ENCODE measurements at places on chromosomes 2 and 18.

DNA sequence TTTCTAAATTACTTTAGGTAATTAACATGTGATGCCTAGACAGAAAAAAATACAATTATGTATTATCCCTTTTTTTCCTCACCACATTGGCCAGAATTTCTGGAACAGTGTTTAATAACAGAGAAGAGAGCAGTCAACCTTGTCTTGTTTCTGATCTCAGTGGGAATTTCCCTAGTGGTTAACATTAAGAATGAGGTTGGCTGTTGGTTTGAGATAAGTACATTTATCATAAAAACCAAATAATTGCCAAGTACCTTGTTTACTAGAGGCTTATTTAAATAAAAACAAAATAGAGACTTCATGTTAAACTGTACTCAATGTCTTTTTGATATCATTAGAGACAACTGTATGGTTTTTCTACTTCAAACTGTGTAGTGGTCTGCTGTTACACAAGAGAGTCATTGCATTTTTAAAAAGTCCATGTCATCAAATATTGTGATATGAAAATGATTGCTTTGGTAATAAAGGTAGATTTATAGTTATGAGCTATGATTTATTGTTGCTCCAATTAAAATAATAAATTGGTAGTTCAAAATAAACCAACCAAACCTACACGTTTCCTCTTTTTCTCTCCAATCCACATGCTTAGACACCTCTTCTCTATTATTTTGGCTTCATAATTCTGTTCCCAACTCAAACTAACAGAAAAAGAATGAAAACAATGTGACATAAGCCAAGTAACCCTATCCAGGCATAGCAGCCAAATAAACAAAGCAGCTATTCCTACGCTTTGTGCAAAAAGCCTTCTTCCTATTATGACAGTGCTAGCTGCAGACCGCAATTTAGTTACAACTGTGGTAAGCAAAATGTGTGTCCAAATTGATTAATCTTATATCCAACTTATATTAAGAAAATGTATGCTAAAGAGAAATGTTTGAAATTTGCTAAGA lies 20.9 kb upstream of the TANK start:
- peak; percentile 74 for DNase-seq

DNA sequence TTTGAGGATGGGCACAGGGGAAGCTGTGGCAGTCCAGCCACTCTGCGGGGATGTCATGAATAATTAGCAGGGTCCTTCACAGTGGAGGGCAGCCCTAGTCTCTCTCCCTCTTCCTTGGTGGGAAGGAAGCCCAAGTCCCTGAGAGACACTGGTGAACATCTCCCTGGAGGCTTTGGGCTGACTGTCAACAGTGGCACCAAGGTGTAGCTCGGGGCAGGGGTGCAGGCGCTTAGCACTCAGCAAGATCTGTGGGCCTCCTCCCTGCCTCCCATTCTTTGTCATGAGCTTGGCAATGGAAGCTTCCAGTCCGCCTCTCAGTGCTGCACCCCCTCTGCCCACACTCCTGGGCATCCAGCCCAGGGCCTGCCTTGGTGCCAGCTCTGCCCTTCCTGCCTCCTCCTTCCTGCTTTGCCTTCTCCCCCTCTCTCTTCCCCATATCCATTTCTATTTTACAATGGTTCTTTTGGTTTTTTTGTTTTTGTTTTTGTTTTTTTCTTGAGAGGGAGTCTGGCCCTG lies 59.4 kb downstream of the STEAP3 start:
- DNase-seq: no peak

DNA sequence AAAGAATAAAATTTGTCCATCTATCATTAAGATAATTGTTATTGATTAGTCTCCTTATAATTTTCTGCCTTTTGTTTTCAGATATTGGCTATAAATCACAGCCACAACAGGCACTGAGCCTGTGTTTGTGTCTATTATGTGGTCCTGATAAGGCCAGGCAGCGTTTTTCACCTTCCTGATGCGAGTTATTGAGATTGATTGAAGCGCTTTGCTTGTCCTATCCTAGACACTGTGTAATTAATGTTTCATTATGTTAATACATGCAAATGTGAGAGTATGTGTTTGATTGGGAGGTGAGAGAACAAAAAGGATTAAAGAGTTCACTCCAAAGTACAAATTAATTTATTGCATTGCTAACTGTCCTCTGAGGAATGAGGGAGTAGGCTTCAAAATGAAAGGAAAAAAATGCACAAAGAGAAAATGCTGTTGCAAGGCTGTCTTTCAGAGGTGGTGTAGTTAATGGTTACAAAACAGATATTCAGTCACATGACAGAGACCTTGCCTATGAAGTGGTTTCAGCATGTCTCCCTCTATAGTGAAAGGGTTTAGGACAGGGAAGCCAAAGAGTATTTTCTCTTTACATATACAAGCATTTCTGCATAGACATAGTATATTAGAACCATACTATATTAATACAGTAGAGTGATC lies 391.1 kb downstream of the DCC start:
- no peak for DNase-seq

DNA sequence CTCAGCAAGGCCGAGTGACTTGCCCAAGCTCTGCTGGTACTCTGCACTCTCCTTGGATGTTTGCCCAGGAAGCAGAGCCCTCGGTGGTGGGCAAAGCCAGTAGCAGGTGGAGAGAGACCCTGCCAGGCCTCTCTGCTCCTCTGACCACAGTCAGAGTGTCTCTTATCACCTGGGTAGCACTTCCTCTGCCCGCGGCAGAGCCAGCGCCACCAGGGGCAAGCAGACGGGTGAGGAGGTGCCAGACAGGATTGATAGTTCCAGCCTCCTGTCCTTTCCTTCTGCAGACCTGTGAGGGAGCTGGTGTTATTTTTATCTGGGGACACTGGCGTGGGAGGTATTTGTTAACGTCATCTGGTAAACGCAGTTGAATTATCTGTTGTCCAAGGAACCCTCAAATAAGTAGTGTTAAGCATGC lies 152.9 kb downstream of the SMAD7 start:
- peak; percentile 30 for DNase-seq

- no peak for DNase-seq
These were observed 60.4 kb downstream of the RHOB start for GRCh38 chr2:20507166-20507692.

- DNase-seq: no peak
These were observed 237.4 kb downstream of the LPIN1 start for GRCh38 chr2:11983870-11984269.

DNA sequence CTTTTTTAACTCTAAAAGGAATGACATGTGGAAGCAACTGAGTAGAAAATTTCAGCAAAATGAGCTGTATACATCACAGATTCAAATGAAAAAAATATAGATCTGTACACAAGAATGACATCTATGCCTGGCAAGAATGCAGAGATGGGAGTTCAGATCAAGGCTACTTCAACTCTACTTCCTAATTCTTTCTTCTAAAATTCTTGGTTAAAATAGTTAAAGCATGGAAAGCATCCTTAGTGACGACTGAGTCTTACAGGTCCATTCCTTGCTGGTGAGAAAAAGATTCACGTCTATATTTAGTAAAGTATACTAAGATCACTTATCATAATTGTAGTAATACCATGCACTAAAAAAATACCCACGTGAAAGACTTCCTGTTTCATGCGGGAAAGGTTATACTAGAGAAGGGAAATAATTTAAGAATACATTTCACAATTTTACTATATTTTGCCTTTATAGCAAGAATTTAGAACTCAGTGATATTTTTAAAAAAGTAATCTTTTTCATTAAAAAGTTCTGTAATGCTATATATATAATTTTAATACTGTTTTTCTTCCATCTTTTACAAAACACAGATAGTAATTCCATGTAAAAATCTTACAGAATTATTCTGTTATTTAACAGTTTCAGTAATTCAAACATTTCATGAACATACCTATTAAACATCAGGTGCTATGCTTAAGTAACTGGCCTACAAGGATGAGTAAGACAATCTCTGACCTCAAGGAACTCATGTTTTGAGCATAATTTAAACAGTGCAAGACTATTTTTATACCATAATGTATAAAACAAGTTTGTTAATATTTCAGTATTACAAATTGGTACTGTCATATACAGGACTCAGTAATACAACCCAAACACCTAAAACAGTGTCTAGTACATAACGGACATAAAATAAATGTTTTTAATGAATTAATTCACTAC lies 159.6 kb downstream of the BAZ2B start:
- DNase-seq: no peak

DNA sequence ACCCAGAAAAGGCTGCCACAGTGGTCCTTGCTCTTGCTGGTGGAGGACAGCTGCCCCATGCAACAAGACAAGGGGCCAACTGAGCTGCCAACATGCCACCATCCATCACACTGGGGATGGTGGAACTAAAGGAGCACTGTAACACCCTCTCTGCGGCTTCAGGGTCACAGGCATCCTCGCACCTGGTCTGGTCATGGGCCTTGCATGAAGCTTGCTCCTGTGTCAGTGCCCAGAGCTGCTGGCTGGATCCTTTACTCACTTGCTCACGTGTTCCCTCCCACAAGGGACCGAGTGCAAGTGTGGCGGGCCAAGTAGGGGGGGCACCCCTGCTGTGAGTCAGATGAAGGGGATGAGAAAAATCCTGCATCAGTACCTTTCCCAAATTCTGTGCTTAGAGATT lies 972.3 kb upstream of the DDX18 start:
- DNase-seq: no peak

DNA sequence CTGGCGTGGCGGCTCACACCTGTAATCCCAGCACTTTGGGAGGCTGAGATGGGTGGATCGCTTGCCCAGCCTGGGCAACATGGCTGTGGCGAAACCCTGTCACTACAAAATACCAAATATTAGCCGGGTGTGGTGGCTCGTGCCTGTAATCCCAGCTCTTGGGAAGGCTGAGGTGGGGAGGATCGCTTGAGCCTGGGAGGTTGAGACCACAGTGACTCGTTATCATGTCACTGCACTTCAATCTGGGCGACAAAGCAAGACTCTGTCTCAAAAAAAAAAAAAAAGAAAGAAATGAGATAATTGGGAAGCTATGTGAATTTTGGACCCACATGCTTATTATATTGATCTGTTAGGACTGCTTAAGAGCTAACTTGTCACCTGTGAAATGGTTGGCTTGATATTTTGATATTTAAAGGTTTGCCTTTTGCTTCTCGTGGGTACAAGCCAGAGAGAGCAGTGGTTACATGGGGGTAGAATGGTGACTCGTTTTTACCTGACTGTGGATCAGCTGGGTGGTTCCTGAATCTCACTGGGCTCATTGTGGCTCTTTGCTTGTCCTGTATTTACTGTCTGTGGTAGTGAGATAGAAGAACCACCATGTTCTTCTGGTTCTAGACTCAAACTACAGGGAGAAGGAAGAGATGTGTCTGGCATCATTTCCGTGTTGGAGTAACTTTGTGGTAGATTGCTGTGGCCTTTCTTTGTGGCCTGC lies 28.9 kb downstream of the ZNF532 start:
- DNase-seq: no peak

GRCh38 chr18:36314098-36314497 lies 16.6 kb downstream of the FHOD3 start:
- DNase-seq: no peak

DNA sequence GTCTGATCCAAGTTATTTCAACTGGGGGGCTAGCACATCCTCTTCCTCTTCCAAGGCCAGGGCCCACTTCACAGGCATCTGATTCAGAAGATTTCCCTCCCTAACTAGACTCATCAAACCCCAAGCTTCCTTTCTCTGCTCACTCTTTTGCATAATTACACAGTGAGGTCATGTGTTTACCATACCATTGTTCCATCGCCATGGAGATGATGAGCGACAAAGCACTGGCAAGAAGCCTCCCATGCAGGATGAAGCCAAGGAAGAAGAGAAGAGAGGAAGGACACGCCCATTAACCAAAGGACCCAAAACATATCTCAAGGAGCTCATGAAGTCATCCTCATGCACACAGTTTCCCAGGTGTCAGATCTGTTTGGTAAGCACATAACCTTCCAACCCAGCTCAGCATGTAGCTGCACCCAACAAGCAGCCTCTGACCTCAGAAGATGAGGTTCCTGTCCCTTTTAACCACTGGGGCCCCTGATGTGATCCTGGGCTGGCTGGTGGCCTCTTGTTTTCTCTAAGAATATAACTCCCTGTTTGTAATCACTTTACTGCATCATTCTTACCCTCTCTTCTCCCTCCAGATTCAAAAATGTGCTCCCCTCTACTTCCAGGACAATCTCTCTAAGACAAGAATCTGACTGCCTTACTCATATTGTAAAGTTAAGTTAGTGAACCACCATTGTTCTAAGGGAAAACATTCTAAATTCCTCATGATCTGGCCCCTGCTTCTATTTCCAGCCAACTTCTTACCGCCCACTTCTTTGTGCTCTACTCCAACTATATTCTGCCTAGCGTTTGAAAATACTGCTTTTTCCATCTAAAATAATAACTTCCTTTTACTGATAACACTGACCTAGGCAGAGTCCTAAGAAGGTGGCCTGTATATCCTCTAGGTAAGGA lies 190.1 kb downstream of the TTC32 start:
- DNase-seq: no peak

DNA sequence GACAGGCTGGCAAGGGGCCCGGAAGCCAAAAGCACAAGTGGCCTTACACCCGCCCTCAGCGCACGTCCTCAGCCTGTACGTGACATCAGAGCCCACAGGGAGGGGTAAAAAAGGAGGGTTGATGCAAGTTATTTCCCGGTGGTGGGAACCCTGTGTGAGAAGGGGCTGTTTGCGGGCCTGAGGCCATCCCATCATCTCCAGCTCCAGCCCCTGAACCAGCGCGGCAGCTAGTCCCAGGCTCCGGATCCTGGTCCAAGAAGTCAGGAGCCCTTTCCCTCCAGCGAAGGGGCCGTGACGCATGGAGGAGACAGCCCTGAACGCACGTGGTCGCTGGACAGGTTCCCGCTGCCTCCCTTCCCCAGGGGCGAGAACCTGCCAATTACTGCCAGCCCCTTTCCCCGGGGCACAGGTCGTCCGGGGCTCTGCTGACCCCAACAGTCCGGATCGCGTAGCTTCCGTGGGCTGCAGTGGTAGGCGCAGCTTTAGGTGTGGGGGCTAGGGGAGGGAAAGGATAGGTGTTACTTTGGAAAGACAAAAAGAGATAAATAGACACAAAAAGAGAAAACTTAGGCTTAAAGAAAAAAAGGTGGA lies 1.3 kb upstream of the LRP2 start:
- DNase-seq: peak; percentile 16

DNA sequence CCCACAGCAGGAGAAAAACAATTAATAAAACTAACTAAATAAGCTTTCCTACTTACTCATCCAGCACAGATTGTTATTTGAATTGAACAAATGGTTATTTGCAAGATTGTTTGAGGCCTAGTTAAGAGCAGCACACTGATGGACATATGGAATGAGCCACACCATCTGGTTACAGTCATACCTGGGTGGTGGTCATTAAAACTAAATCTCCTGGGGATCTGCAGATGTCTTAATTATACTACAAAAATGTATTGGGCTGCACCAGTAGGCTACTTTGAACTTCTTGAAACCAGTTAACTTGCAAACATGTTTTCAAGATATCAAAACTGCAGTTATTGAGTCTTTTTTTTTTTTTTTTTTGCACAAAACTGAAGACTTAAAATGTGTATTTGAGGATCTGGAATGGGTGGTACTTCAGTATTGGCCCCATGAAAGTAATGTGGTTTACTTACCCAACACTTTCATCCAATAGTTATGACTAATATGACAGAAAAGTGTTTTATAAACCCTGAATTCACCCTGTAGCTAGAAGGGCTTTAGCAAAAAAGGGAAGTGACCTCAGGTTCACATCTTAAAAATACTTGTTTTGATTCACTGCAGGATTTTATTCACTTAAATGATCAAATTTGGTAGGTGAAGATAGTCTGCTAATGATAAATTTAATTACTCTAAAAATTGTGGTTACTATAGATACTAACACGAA lies 10.8 kb downstream of the AGFG1 start:
- no peak for DNase-seq

- peak; percentile 59 for DNase-seq
These were observed 57.8 kb downstream of the PKDCC start for GRCh38 chr2:42105330-42106256.

- peak; percentile 5 for DNase-seq
These were observed 13.2 kb upstream of the SS18 start for GRCh38 chr18:26103579-26103978.

GRCh38 chr18:43004421-43004820 lies 111.1 kb downstream of the RIT2 start:
- DNase-seq: no peak

Data from T-helper 2 cell (primary cell).